DMS 273 treated with DMSO at 0.1 percent for 48 hours (cell line): ENCODE measurements at places on chromosomes 13 and 19.

DNA sequence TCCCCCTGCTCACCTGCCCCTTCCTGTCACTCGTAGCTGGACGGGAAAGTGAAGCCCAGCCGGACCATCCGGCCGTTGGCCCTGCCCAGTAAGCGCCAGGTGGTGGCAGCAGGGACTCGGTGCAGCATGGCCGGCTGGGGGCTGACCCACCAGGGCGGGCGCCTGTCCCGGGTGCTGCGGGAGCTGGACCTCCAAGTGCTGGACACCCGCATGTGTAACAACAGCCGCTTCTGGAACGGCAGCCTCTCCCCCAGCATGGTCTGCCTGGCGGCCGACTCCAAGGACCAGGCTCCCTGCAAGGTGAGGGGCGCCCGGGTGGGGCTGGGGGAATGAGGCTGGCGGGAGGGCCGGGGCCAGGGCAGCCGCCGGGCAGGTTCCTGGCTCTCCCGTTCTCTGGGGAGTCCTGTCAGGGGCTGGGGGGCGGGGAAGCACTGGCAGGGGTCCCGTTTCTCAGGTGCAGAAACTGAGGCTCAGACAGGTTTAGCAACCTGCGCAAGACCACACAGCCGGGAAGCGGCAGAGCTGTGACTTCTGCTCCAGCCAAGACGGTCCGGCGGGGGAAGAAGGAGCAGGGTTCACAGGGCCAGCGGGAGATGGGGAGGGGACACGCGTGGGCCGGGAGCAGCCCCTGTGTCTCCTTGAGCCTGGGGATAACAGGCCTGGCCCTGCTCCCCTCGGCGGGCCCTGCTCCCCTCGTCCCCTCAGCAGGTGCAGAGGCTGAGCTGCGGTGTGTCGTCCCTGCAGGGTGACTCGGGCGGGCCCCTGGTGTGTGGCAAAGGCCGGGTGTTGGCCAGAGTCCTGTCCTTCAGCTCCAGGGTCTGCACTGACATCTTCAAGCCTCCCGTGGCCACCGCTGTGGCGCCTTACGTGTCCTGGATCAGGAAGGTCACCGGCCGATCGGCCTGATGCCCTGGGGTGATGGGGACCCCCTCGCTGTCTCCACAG, 5.3 kb downstream of the GZMM start:
- DNase-seq = no peak

DNA sequence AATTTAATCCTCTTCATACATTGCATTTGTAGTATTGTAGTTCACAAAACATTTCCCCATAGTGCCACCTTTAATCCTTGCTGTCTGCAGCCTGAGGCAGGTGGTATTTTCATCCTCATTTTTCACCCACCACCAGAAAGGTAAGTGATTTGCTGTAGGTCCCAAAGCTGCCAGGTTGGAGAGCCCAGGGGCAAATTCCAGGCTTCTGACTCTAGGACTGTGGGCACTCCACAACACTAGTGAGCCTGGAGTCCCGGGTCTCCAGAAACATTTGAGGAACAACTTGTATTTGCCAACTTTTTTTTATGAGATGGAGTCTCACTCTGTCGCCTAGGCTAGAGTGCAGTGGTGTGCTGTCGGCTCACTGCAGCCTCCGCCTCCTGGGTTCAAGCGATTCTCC, 6.2 kb downstream of the ILF3 start:
- DNase-seq = no peak

GRCh38 chr13:94327318-94327717, 152.2 kb downstream of the DCT start:
- no peak for DNase-seq

DNA sequence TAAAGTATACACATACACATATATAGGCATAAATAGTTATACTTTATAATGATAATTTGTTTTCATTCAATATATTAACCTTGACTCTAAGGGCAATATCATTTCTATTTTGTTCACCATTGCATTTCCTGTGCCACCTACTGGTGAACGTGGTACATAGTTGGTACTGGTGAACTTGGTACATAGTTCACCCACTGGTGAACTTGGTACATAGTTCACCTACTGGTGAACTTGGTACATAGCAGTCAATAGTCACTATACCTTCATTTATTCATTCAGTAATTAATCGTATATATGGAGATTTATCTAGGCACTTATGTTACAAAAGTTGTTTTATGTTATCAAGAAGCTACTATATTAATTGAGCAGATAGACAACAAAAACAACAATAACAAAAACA, 172.6 kb upstream of the ATXN8OS start:
- no peak for DNase-seq

DNA sequence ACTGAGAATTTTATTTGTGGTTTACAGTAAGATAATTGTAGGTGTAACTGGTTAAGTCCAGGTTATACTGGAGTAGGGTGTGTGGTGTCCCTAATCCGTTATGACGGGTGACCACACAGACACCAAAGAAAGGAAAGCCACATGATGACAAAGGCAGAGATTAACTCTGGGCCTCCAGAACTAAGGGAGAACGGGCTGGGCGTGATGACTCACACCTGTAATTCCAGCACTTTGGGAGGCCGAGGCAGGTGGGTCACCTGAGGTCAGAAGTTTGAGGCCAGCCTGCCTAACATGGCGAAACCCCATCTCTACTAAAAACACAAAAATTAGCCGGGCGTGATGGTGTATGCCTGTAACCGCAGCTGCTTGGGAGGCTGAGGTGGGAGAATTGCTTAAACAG, 10.2 kb upstream of the FUT2 start:
- DNase-seq = no peak

DNA sequence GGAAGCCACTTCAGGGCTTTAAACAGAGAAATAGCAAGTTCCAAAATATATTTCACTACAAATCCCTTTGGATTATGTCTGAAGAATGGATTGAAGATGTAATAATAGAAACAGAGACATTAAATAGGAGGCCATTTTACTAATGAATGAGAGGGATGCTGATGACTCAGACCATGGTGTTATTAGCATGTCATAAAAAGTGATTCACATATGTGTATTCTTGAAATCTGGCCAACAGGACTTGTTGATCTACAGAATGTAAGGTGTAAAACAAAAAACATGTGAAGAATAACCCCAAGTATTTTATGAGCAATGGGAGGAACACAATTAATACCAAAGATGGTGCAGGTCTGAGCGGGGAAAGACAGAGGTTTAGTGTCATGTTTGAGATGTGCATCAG, 873.7 kb downstream of the SLITRK5 start:
- no peak for DNase-seq

- DNase-seq = no peak
Observed at GRCh38 chr13:79448413-79448812, 32.5 kb upstream of the NDFIP2 start.

DNA sequence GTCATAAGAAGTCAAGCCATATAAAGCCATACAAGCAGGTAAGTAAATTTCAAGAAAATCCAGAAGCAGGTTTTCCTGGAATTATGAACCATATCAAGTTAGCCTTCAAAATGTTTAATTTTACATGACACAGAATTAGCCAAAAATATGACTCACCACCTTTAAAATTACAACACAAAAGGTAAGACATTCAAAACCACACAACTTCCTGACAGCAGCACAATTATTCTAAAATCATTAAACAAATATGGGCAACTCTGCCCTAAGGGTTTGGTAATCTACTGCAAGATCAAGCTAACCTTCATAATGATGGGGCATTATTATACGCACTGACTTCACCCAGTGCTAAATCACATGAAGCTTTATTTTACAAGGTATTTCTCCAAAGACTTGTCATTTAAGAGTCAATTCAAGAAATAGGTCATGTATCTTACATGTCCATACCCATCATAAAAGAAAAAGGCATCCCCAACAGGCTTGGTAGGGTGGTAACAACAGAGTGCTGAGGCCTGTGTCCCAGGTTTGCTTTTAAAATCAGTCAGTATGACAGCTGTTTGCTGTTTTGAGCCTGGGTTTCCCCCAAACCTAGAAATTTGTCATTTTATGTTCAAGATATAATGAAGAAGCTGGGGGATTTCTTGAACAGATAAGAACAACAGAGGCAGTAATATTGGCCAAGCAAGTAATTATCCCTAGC, 15.2 kb downstream of the RCBTB1 start:
- DNase-seq = no peak

DNA sequence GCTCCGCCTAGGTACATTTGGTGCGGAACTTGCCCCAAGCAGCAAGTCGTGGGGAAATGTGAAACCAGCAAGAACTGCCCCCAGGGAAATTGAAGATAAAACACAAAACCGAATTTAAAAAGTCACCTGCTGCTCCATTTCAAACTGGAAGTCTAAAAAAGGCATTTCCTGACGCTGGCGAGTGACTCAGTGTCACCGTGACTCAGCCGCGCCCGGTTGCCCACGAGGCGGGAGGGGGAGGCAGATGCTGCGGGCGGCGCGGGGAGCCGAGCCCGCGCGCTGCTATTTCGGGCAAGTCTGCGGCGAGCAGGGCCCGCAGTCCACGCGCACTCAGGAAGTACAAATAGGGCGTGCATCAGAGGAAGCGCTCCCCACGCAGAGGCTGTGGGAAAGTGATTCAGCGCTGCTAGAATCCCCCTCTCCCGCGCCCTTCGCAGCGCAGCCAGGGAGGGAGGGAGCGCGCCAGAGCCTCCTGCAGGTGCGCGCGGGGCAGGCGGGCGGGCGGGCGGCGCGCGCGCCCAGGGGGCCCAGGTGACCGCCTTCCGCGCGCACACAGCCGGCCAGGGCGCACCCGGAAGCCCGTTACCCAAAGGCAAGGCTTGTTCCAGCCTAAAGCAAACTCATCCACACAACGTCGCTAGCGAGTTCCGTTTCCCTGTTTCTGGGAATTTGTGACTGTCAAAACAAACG, 168.8 kb downstream of the COL4A1 start:
- DNase-seq = no peak

GRCh38 chr19:40659116-40659515, 31.3 kb downstream of the NUMBL start:
- DNase-seq = no peak

GRCh38 chr13:74683411-74683810, 549.2 kb upstream of the KLF12 start:
- DNase-seq = no peak

DNA sequence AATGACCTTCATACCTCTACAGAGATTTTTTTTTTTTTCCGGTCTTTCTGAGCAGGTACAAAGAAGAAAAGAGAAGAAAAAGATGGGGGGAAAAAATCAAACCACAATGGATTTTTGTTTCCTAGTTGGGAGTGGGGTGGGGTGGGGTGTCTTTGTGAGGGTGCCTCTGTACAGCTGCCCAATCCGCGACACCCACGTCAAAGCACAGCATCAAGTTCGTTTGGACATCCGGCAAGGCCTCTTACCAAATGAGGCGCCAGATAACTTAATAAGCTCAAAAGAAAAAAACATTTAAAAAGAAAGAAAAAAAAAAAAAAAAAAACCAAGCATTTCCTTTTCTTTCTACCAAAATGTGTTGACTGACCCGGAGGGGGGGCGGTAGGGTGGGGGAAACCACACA, 70.3 kb upstream of the NFIC start:
- no peak for DNase-seq

- no peak for DNase-seq
Observed at GRCh38 chr19:51458051-51458645, at the start of gene SIGLEC8. Gene SIGLEC8 (minus strand): TSS chr19:51458454. CDS start chr19:51458387, 67 bp downstream.

DNA sequence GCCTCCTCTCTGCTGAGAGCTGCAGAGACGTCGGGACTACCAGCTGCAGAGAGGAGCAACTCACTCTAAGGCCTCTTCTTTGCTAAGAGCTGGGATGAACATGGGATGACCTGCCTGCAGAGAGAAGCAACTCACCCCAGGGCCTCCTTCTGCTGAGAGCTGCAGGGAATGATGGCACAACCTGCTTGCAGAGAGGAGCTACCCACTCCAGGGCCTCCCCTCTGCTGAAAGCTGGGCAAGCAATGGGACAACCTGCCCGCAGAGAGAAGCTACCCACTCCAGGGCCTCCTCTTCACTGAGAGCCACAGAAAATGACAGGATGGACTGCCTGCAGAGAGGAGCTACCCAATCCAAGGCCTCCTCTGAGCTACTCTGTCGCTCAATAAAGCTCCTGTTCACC, 6.9 kb upstream of the MLLT1 start:
- DNase-seq = no peak

DNA sequence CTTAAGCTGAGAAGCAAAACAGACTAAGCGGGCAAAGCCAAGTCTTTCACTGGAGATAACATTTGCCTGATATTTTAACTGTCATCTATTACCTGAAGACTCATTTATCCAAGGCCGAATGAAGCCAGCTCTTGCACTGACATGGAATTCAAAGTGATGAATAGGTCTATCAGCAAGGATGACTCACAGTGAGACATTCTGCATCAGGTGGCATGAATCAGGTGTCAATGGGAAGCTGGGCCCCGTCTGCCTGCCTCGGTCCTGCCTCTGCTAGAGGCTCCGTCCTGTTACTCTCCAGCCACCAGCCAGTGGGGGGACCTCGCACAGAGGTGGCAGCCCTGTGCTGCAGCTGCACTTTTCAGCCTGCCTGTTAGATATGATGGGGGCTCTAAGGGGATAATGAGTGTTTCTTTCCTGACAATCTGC, 23.5 kb downstream of the STARD13 start:
- DNase-seq = no peak

DNA sequence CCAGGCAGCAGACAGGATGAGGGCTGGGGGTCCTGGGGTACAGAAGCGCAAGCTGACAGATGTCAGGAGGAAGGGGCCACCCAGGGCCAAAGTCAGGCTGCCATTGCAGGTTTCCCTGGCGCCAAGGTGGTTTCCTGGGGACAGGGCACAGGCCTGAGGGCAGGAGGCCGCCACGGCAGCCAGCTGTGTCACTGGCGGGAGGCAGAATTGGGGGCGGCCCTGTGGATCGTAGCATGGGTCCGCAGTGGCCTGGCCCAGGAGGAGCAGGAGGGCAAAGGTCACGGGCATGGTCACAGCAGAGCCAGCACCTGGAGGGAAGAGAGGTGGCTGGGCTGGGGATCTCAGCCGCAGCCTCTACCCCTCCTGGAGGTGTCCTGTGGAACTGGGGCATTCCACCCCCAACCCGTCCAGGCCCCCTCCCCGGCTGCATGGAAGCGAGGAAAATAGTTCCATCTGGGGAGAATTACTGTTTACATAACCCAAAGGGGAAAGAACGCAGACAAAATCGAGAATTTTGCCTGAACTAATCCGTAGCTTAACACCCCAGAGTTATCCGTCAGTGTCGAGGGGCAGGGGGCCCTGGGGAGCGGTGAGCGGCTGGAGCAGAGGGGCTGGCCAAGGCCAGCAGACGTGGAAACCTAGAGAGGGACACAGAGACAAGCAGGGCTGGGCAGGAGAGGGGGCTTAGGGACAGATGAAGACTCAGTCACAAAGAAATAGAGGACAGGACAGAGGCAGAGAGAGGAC, 1.9 kb downstream of the NTN5 start:
- DNase-seq = no peak

- no peak for DNase-seq
Observed at GRCh38 chr13:20801707-20802106, 27.9 kb upstream of the EEF1AKMT1 start.

DNA sequence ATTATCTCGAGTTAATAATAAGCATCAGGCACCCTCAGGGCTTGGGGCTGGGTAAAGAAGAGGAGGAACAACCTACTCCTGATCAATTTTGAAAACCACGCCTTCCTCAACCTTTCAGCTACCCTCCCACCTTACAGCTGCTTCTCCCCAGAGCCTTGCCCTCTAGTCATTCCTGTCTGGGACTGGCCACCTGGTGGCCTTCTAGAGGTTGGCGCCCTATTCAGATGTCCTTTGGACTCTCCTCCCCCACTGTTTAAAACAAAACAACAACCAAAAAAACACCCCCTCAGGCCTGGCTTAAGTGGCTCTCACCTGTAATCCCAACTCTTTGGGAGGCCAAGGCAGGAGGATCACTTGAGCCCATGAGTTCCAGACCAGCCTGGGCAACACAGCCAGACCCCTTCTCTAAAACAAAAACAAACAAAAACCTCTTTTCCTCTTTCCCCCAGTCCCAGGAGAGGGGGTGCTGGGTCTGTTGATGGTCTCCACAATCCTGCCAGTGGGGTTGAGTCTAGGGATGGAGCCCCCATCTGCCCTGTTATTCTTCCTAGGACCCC, 62.3 kb downstream of the CCDC70 start:
- no peak for DNase-seq
